ENCODE measurements at places on chromosomes 11 and 22.

DNA sequence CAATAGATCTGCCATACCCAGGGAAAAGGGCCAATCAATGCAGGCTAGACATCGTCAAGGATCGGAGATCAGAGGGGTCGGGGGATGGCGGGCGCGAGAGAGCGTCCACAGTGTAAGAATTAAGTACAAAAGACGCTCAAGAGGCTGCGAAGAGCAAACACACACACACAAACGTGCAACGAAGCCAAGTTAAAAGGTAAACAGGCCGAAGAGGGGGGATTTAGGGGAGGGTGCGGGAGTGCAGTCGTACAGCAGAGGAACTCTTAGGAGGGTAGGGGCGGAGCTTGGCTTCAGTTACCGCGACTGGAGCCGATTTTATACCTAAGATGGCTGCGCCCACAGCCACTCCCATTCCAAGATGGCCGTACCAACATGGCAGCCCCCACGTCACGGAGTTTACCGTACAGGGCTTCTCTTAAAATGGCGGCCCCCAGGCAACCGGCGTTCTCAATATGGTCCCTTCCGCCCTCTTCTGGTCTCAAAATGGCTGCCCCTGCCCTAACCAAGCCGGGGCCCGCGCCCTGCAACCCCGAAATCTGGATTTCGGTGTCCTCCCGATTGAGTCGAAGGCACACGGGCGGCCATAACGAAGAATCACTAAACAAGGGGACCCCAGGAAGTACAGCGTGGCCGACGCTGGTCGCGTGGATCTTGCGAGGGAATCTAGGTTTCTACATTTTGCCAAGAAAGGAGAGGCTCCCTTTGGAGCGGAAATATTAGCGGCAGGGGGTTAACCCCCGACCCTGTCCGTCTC, 1.9 kb downstream of the GNG3 start:
- DNase-seq: peak; percentile 97

GRCh38 chr11:65653229-65654225, 9.2 kb downstream of the RELA start:
- no peak for DNase-seq

DNA sequence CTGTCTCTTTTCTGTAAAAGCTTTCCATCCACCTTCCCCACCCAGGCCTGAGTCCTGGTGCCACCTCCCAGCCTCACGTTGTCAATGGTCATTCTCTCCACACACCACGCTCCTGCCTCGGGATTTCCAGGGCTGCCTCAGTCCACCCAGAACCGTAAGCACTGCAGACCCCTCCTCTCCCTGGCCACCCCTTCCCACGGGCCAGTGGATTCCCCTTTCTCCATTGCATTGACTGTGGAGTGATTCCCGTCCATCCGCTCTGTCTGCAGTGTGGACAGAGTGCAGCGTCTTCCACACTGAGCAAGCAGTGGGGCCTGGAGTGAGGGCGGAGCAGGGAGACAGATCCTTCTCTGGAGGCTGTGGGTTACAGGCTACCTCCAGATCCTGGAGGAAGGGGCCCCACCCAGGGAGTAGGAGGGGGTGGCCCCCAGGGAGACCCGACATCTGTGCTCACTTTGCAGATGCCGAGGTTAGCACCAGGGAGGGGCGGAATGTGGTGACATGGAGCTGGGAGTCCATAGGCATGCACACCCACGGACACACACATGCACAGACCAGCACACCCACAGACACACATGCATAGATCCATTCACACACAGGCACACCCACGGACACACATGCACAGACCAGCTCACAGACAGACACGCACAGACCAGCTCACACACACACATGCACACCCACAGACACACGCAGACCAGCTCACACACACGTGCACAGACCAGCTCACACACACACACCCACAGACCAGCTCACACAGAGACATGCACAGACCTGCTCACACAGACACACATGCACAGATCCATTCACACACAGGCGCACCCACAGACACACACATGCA, 109.6 kb upstream of the B3GAT1 start:
- no peak for DNase-seq

GRCh38 chr11:95739108-95739938, 50.3 kb downstream of the FAM76B start:
- DNase-seq: no peak

DNA sequence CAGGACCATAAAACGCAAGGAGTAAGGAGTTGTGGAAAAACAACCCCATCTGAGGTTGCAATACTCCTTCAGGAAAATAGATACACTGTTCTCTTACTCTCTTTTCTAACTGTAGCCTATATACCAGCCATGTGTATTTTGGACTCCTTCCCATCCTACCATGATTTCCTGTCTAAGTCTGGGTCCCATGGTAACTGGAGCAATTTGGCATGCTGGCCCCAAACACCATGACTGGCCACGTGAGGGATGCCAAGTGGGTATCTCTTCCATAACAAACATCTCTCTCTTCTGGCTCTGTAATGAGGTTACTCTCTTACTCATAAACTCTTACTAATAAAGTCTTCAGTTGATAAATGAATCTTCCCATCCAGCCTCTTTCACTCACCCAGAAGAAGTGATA, 26.5 kb downstream of the ABTB2 start:
- DNase-seq: no peak

- DNase-seq: no peak
These were observed 240.5 kb upstream of the API5 start for GRCh38 chr11:43071338-43071737.

- DNase-seq: no peak
These were observed 5.2 kb upstream of the MAP6 start for GRCh38 chr11:75673977-75674582.

- DNase-seq: no peak
These were observed 8.5 kb downstream of the YPEL4 start for GRCh38 chr11:57641011-57641807.

DNA sequence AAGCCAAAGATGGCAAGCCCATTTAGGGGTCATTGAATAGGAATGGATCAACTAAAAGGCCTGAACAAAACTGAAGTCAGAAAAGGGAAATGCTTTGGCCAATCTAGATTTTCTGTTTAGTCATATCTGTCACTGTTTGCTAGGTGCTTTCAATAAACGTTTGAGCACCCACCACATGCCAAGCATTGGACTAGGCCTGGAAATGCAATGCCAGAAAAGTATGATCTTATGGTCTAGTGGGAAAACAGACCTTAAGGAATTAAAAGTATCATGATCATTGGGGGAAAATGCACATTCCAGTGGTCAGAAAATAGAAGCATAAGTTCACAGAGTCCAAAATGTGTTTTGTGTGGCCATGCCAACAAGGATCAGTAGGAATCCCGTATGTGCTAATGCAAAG, 76.8 kb upstream of the BIRC3 start:
- no peak for DNase-seq

GRCh38 chr11:15958910-15959309, 397.4 kb downstream of the SOX6 start:
- no peak for DNase-seq

GRCh38 chr11:12111549-12112520, 1.4 kb downstream of the MICAL2 start:
- DNase-seq: no peak

GRCh38 chr22:20576445-20576816, 69.0 kb downstream of the MED15 start:
- no peak for DNase-seq

DNA sequence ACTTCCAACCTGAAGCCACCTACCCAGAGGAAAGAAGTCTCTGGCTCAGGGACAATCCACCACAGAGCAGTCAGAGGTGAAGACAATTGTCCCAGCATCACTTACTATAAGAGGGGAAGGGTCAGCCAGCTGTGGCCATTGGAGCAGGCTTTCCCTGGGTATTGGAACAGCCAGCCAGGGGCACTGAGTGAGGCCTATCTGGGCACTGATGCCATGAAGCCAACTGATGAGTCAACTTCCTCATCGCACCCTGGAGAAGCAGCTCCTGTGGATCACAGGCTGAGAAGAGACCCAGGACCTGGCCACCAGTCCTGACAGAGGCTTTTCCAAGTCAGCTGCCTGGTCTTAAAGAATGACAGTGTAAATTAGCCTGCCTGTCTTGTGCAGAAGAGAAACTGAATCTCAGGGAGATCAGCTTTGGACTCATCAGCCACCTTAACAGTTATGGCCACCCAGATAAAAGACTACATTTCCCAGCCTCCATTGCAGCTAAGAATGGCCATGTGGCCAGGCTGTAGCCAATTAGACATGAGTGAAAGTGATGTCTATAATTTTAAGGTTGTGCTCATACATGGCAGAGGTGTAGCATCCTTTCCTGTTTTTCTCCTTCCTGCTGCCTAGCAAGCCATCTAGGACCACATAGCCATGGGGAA, 19.0 kb downstream of the CHST1 start:
- DNase-seq: no peak

GRCh38 chr11:1863352-1864216, 10.7 kb downstream of the LSP1 start:
- no peak for DNase-seq

DNA sequence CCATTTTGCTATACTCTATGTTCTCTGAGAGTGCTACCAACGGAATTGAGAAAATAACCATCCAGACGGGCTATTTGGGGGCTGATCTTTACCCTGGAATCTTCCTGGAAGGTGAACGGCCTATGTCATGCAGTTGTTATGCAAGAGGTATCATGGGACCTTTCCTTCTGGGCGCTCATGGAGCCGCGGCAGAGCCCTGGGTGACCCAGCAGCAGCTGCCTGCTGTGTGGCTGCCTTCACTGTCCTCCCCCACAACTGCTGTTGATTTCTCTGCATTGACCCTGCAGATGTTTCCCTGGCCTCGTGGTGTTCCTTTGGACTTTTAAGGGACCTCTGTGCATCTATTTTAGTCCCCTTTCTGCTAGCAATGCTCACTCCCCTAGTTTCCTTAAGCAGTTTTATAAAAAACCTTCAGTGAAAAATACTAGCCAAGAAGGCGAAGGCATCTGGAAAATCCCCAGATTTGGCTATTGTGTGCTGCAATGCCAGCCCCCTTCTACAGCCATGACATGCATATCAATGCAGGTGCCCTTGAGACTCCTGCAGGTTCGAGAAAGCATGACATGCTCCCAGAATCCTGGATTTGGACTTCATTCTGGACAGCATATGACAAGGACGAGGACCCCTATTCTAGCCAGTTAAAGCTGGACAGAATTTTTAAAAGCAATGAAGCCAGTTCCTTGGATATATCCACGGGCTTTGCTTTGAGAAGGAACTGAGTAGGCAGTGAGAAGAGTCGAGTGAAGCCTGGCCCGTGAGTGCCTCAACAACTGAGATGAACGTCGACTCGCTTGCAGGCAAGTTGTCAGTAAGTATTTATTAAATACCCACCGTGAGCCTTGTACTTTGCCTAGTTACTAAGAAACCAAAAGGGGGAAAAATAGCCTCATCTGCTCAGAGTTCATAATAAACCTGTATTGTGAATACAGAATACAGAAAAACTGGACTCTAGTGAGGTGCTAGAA, at the start of gene SLC25A18:
Gene SLC25A18 (plus strand): TSS at position 593 of the 965 bp plus-strand sequence. CDS start 16,447 bp downstream, outside the sequence.
- DNase-seq: no peak

GRCh38 chr11:3224401-3225057, 5.9 kb upstream of the MRGPRG start:
- no peak for DNase-seq

DNA sequence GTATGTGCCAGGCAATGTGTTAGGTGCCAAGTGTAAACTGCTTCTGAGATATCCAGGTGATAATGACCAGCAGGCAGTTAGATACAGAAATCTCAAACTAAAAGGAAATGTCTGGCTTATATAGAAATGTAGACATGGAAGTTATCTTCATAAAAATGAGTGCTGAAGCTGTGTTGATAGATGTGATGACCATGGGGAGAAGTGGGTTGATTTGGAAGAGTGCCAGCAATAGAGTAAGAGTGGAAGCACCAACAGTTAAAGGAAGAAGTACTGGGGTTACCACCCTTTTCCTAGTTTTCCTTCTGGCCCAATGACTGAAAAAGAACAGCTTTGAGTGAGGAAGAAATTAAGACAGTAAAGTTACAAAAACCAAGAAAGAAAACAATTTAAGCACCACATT, 68.5 kb downstream of the C2CD3 start:
- DNase-seq: no peak

DNA sequence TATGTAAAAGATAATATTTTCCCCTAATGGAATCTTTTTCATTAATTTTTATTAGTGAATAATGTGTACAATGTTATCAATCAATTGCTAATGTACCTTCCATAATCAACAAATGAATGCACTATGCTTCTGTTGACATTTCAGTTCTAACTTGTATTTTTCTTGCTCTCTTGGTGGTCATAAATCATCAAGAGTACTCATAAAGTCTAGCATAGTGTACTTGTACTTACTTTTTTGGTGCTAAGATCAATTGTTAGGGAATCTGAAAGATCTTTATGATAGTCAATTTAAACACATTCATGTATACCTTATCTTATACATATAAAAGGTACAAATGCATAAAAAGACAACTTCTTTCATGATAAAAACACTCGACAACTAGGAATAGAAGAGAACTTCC, 10.5 kb downstream of the ENTHD1 start:
- no peak for DNase-seq

DNA sequence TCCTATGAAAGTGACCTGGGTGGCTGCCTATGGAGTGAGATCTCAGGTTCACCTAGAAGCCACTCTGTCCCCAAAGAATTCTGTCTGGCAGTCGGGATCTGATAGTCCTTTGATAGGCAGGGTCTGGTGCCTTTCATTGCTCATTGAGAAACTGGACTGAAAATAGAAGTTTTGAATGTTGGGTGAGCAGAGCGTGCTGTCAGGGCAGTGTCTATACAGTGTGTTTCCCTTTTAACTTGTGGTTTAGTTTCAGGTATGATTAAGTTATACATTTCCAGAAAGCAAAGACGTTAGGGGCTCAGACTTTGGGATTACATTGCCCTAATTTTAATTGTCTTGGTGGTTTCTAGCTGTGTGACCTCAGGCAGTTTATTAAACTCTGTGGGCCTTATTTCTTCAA, 111.3 kb upstream of the PAX6 start:
- DNase-seq: no peak

DNA sequence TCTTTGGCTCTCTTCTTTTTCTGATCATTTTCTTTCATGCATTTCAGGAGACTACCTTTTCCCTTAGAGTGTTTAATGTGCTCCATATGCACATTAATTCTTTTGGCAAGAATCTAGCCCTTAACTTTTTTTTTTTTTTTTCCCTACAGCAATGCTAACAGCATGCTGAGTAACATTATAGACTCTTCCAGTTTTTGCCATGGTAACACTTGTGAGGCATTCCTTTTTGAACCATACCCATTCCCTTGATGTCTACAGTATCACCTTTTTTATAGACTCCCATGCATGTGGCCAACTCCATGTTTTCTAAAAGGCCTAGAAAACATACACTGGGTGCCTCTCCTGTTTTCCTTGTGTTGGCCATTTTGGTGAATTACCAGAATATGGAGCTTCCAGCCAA, 2.9 kb upstream of the MRPL17 start:
- no peak for DNase-seq

GRCh38 chr11:111515591-111515990, 1.0 kb downstream of the HOATZ start:
- no peak for DNase-seq

- no peak for DNase-seq
These were observed 25.4 kb upstream of the BSX start for GRCh38 chr11:123006860-123007542.

GRCh38 chr11:77377734-77378133, 76.2 kb upstream of the GDPD4 start:
- DNase-seq: no peak

GRCh38 chr11:93686226-93686625, 24.7 kb downstream of the CEP295 start:
- DNase-seq: no peak

- DNase-seq: peak; percentile 56
These were observed 33.4 kb downstream of the GDPD5 start for GRCh38 chr11:75492181-75492820.

GRCh38 chr22:30201945-30202344, 44.6 kb downstream of the LIF start:
- DNase-seq: no peak

- peak; percentile 5 for DNase-seq
These were observed 456 bp downstream of the AAMDC start for GRCh38 chr11:77821349-77821851.
